T-helper 9 cell (primary cell): ENCODE measurements at places on chromosomes 1 and 21.

DNA sequence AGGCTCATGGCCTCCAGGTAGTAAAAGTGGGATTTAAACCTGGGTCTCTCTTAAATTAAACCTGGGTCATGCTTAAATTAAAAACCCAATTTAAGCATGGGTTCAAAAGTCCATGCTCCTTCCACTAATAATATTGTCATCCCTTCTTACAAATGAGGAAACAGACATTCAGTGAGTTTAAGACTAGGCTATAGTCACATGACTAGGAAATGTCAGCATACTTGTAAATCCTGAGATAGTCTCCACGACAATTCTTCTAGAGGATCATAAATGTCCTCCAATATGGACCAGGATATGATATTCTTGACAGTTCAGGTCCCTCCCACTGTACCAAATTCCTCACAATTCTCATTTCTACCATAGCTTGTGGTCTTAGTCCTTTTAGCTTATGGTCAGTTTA is 10.5 kb upstream of the IGFN1 start:
- DNase-seq = no peak

DNA sequence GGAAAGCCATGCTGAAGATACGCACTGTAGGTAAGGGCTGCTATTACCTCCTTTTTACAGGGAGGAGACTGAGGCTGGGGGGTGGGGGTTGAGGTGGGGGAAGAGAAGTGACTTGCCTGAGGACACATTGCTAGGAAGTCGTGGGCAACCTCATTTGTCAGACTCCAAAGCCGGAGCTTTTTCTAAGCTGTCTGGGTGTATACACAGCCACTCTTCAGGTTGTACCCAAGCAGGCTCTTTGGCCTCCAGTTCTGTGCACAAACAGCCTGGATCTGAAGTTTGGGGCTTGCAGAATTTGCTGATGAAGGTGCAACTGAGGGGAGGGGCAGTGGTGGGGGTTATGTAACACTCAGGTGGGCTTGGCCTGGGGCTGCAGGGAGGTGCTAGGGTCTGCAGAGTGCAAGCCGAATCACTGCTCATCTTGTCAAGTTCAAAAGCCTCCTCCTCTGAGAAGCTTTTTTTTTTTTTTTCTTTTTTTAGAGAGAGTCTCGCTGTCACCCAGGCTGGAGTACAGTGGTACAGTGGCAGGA is 16.9 kb downstream of the TINAGL1 start:
- no peak for DNase-seq

DNA sequence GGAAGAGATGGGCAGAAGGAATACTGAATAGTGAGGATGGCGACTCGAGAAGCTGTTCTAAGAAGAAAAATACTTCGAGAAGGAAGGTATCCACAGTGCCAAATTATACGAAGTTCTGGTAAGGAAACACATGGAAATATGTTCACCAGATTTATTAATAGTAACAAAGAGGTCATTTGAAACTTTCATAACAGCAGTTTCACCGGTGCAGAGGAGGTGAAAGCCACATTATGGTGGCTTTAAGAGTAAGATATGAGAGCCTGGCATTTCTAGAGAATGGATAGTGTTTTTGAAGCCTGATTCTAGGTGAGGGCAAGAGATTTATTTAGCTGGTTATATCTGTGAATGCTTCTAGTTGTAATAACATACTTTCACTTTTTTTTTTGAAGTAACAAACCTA is 56.2 kb downstream of the DPYD start:
- DNase-seq = no peak

DNA sequence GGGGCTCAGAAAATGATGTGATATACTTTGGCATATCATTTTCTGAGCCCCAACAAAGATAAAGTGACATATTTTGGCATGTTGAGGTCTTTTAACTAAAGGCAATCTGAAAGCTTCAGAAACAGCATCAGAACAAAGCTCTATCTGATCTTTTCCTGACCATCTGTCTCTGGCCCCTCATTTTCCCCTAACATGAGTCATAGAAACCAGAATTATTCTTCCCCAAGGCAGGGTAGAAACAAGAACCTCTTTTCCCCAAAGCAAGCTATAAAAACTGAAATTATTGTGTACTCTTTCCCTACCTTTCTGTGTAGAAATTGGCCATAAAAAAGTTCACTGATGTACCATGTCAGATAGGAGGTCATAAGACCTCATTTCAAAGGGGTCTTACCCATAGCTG is 48.7 kb upstream of the PLA2G4A start:
- DNase-seq = no peak

- no peak for DNase-seq
Observed at GRCh38 chr1:216209125-216209524, 214.1 kb downstream of the USH2A start.

GRCh38 chr1:170807432-170807831 is 127.9 kb upstream of the MROH9 start:
- DNase-seq = no peak

GRCh38 chr1:27935721-27936120 is 921 bp downstream of the SMPDL3B start:
- DNase-seq = no peak

GRCh38 chr1:2468540-2468939 is 7.5 kb upstream of the PLCH2 start:
- no peak for DNase-seq

GRCh38 chr1:182054698-182055326 is 6.7 kb downstream of the ZNF648 start:
- peak; percentile 54 for DNase-seq

DNA sequence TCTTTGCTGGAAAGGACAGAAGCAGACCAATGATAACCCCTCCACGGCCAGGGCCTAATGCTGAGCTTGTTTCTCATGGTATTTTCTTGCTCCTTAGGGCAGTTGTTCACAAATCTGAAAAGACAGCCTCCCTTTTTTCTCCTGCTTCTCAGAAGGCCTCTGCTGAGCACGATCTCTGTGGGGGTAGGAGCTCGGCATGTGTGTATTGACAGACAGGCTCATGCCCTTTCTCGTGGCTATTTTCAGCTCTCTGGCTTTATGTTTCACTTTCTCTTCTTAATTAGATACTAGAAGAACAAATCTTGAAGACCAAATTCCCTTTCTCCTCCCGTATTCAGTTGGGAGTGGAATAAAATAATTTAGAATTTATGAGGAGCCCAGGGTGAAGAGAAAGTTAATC is 768 bp upstream of the RIIAD1 start:
- DNase-seq = no peak

GRCh38 chr1:12648741-12649140 is 4.9 kb downstream of the AADACL4 start:
- DNase-seq = no peak

GRCh38 chr1:39926343-39926793 is 24.7 kb upstream of the MYCL start:
- DNase-seq = no peak

DNA sequence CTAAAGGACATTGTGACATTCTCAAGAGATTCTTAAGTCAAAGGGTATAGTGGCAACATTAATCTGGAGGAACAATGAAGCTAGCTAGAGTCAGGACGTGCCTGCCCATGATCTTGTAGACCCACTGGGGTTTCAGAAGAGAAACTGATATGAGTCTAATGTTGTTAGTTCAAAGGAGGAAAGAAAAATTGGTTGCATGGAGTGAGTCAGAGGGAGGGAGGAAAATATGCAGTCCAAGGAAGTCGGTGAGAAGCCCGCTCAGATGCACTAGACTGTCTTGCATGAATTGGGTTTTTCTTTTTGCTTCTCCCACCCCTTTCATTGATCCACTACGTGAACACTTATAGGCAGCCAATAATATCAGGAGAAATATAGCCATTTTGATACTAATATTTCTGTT is 53.8 kb upstream of the SYT14 start:
- no peak for DNase-seq

DNA sequence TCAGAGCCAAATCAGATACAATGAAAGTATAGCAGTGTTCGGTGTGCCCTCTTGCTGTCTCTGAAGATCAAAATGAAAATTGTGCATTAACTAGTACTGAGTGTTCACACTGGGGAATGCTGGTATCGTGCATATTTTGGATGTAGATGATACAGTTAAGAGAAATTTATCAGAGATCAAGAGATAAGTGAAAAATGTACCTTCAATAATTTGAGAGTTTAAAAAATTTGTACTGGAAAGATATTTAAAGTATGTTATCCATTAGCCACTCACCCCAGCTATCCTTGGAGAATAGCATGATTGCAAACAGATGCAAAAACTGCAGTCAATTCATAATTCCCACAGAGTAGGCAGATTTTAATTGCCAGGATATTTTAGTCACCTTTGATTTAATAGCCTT is 56.4 kb downstream of the GREM2 start:
- no peak for DNase-seq

DNA sequence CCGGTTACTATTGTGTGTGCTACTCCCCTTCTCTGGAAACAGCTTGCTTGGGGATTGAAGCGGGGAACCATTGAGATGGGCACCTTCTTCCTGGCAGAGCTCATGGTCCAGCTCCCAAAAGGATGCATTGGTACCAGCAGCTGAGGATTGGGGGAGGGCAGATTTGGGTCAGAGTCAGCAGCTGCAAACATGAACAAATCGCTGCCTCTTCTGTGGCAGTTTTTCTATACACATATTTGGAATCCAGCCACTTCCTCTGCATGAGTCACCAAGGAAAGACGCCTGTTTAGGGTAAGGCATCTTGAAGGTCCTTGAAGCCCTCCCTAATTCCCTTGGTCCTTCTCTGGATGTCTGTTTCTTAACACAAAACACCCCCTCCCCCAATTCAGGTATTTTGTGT is 104.7 kb downstream of the DAB1 start:
- DNase-seq = no peak

DNA sequence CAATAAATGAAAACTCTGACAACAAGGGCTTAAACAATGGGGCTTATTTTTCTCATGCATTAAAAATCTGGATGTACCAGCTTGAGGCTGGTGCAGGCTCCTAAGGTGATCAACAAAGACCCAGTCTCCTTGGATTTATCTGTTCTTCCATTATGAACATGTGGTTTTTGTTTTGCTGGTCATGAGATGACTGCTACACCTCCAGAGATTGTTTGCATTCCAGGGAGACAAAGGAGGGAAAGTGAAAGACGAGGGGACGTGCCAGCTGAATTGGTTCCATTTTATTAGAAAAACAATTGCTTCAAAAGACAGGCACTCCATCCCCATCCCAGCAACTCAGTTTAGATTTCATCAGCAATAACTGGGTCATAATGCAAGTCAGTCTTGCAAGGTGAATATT is 90.9 kb upstream of the KCNK1 start:
- DNase-seq = no peak
